ENCODE measurements at places on chromosomes 5 and 9.

DNA sequence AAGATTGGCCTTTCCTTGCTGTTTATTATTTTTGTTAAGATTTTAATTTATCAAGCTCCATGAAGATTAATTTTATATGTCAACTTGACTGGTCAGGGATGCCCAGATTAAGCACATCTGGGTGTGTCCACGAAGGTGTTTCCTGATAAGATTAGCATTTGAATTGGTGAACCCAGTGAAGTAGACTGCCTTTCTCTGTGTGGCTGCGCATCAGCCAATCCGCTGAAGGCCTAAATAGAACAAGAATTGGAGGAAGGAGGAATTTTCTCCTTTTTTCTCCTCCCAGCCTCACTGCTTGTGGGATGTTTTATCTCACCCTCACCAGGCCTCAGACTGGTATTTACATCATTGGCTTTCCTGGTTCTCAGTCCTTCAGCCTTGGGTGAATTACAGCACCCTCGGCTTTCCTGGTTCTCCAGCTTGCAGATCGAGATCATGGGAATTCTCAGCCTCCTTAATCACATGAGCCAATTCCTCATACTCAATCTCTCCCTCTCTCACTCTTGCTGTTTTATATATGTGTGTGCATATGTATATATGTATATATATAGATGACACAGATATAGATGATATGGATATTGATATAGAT is 135.4 kb upstream of the SPEF2 start:
- no peak for DNase-seq

- DNase-seq, result no peak
Observed at GRCh38 chr5:51396797-51397196, 13.5 kb downstream of the ISL1 start.

GRCh38 chr9:91933556-91934352 is 16.3 kb downstream of the ROR2 start:
- no peak for DNase-seq

DNA sequence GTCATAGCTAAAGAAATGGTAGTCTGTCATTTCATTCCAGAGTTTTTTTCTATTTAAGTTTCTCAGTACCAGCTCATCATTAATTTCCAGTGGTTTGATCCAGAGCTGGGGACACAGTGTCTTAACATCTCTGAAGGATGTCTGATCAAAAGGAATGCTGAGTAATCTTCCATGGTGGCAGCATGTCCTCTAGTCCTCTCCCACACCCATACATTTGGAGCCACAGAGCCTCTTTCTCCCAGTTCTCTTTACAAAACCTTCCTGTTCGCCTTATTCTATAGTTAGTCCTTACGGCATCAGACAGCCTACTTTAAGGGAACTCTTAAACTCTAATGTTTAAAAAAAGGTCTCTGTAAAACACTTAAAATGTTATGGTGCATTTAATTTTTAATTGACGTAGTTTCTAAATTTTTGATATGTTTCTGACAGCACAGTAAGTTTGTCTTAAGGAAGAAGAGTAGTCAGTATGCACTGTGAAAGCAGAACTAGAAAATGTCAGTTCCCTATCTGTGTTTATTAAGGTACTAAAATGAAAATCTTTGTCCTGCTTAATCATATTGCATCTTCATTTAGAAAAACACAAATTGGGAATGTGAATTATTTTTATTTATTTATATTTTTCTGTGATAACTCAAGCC is 96.8 kb downstream of the INIP start:
- DNase-seq, result no peak

DNA sequence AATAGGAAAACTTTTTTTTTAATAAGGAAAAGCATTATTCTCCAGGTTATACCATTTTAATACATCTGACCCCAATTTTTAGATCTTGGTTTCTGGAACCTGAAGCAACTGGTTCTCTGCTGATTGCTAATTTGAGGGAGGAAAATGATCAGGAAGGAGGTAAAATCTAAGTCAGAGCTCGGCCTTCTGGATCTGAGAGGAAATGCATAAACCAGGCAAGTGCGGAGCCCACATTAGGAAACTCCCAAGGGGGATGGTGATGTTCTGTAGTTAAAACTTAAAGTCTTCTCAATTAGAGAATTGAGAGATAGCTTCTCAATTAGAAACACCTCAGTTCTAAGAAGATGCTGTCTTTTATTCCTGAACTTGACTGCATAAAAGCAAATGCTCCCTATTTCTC is 113.5 kb downstream of the TSSK1B start:
- no peak for DNase-seq

- DNase-seq, result no peak
Observed at GRCh38 chr5:89282554-89283510, 399.8 kb upstream of the MEF2C start.

DNA sequence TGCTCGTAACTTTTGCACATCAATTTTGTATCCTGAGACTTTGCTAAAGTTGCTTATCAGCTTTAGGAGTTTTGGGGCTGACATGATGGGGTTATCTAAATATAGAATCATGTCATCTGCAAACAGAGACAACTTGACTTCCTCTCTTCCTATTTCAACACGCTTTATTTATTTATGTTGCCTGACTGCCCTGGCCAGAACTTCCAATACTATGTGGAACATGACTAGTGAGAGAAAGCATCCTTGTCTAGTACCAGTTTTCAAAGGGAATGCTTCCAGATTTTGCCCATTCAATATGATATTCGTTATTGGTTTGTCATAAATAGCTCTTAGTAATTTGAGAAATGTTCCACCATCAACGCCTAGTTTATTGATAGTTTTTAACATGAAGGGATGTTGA is 65.4 kb upstream of the CDH12 start:
- DNase-seq, result no peak
